ENCODE measurements at places on chromosomes 13 and 19. TPM values are rescaled to one million over a fixed set of nuclear protein-coding genes. Genes with fewer than 3 reads are reported as not detected.
A peak's percentile ranks its signal among the peaks of the same experiment; 100 is the strongest.

OR10H1 gene
- not detected for total RNA-seq

IL11 gene
- 0.69 TPM for total RNA-seq

WDR62 gene
- 1.3 TPM for total RNA-seq

FSD1 gene
- total RNA-seq, result 1.3 TPM

PPAN gene
- 35.0 TPM for total RNA-seq

ADM5 gene
- 1.3 TPM for total RNA-seq

RNF225 gene
- not detected for total RNA-seq

CLIP3 gene
- total RNA-seq, result 74.0 TPM

NLRP7 gene
- total RNA-seq, result not detected

PSG11 gene
- total RNA-seq, result not detected

C19orf47 gene
- total RNA-seq, result 13.2 TPM

KIR2DL3 gene
- not detected for total RNA-seq

SPTBN4 gene
- total RNA-seq, result 3.5 TPM

PALM gene
- total RNA-seq, result 26.1 TPM

- peak; percentile 62 for DNase-seq
Observed at GRCh38 chr19:6108721-6109633, 1.3 kb downstream of the RFX2 start.

GRCh38 chr19:3563709-3564524 lies 6.5 kb upstream of the MFSD12 start:
- DNase-seq, result no peak

GRCh38 chr19:17281391-17282304 lies at the start of gene ANKLE1:
Gene ANKLE1, plus strand, starts transcription at chr19:17281901. Its CDS starts 20 bp downstream, at chr19:17281921.
- DNase-seq, result no peak

- DNase-seq, result no peak
Observed at GRCh38 chr19:38464421-38465082, 31.1 kb downstream of the RYR1 start.

GRCh38 chr13:99297331-99297730 lies 9.9 kb downstream of the GPR183 start:
- no peak for DNase-seq

- DNase-seq, result no peak
Observed at GRCh38 chr13:36057041-36057440, 74.1 kb downstream of the DCLK1 start.

DNA sequence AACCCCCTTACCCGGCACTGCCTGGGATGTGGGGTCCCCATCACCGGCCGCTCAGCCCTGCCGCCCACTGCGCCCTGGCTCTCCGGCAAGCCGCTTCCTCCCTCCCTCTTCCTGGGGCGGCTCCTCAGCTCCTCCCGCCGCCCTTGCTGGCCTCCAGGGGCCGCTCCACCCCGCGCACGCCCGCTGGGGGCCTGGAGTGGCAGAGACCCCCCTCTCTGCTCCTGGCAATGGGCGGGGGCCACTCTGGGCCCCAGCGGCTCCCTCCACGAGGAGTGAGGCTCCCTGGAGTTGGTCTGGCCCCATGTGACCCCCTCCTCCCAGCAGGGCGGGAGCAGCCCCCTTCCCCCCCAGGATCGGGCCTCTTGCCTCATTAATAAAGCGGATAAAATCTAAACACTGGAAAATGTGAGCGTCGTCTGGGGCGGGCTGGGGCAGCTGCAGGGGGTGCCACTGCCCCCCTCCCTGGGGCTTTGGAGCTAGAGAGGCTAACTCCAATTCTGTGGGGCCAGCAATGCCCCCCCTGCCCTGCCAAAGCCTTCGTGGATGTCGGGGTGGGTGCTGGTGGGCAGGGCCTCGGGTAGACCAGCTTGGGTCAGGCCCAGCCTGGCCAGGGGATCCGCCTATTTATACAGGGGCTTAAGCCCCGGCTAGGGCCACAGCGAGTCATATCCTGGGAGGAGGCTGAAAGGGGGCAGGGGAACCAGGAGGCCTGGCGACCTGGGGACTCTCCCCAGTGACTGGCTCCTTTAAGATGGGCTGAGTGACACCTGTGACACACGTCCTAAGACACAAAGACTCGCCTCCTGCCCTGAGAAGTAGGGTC lies at the start of gene PTGER1:
PTGER1 (minus strand) TSS at position 104 of the 823 bp plus-strand sequence. CDS start 1,034 bp downstream, outside the sequence.
- DNase-seq, result no peak

GRCh38 chr13:54356849-54357248 lies 1328.2 kb downstream of the OLFM4 start:
- DNase-seq, result no peak

- DNase-seq, result no peak
Observed at GRCh38 chr13:27097691-27098090, 73.9 kb downstream of the USP12 start.

DNA sequence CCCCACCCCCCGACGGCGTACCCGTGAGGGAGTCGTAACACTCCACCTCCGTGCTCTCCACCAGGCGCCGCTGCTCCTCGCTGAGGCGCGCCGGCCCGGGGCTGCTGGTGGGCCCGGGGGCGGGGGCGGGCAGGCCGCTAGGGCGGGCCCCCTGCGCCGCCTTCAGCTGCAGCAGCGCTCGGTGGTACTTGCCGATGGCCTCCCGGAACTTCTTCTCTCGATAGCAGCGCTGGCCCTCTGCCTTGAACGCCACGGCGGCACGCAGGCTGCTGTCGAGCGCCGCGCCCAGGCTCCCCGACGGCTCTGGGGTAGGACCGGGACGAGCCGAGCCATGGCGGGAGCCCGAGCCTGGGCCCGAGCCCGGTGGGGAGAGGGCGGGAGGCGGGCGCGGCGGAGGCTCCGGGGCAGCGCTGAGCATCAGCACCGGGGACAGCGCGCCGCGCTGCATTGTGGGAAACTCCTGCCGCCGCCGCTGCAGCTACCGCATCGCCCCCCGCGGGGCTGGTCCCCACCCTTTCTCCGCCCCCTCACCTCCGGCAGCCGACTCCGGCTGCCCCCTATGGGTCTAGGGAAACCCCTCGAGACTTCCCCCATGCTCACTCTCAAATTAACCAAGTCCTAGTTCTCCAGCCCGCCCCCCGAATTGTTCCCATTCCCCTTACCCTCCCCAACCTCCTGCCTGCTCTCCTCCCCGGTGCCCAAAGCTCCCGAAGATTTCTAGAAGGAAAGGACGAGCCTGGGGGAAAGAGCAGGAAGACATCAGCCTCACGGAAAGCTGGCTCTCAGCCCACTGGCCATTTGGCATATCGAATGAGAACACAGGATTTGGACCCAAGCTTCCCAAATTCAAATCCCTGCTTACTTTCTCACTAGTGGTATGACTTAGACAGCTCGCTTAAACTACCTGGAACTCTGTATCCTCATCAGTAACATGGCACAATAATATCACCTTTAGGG lies at the start of gene TTC9B:
TTC9B (minus strand) TSS at position 451 of the 957 bp plus-strand sequence; CDS start at position 448, 3 bp downstream.
- no peak for DNase-seq

- DNase-seq, result no peak
Observed at GRCh38 chr13:78610381-78610883, 7.1 kb upstream of the POU4F1 start.

DNA sequence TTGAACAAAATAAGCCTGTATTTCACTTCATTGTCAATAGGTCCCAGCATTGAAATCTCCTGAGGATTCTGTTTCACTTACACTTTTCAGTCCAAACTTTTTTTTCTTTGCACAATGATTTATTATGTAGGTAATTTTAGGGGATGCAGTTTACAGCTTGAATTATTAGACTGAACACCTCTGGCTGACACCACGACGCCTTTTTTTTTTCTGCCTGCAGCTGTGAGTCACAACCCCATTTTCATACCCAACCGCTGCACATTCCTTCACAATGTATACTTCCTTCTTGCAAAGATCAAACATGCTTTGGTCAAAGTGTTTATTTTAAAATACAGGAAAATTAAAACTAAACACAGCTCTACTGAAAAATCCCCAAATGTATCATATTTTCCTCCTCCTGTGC lies 11.4 kb downstream of the ZIC2 start:
- no peak for DNase-seq

DNA sequence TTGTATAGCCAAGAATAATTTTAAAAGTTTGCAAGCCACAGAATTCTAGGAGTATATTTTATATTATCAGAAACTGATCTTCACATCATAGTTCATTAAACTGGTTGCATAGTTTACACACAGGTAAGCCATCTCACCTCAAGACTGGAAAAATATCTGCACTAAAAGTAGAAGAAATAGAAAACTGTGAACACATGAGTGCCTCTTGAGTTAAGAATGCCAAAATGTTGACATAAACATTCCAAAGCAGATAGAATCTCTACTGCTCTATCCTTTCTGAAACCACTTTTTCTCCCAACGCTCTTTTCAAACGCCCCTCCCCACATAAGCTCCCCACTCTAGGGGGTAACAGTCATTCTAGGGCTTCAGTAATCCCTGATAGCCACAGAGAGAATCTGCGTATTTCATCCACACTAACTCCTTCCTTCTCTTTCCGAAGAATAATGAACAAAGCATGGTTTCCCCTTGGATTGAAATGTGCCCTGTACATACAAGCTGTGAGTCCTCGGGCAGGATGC lies 201.5 kb downstream of the IRS2 start:
- DNase-seq, result no peak

- peak; percentile 94 for DNase-seq
Observed at GRCh38 chr13:37058910-37059847, at the start of gene SUPT20H. Gene SUPT20H, minus strand, starts transcription at chr13:37059688. Its CDS starts 8,198 bp downstream, at chr13:37051490.

DNA sequence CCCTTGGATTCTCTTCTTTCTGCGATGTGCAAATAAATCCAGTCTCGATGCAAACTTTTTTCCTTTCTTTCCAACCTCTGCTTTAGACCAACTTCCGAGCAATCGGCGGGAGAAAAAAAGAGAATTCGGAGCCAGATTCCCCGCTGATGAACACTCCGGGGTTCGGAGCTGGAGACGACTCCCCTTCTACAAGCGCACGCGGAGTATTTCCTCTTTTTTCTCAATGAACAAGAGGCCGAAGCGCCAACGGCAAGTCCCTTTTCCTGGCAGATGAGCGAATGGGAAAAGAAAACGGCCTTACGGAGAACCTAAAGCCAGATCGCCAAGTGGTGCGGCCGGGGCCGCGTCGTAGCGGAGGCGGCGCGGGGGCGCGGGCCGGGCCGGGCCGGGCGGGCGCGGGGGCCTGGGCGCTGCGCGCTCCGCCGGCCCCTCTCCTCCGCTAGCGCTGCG lies 250 bp downstream of the SPRY2 start:
- peak; percentile 35 for DNase-seq

DNA sequence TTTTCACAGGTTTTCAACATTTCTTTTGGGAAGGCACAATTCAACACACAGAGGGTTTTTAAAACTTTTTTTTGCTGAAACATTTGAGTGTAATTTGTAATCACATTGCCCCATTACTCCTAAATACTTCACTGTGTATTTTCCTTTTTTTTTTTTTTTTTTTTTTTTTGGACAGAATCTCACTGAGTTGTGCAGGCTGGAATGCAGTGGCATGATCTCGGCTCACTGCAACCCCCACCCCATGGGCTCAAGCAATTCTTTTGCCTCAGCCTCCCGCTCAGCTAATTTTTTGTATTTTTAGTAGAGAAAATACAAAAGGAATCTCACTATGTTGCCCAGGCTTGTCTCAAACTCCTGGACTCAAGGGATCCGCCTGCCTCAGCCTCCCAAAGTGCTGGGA lies 14.8 kb upstream of the DNAJC15 start:
- DNase-seq, result no peak

GRCh38 chr13:41673640-41674039 lies 216.3 kb downstream of the RGCC start:
- no peak for DNase-seq

- DNase-seq, result no peak
Observed at GRCh38 chr19:43433689-43434088, 19.0 kb downstream of the TEX101 start.

- DNase-seq, result no peak
Observed at GRCh38 chr13:75181906-75182305, 300.1 kb downstream of the TBC1D4 start.

GRCh38 chr13:98310485-98311199 lies 133.6 kb upstream of the RNF113B start:
- peak; percentile 34 for DNase-seq

DNA sequence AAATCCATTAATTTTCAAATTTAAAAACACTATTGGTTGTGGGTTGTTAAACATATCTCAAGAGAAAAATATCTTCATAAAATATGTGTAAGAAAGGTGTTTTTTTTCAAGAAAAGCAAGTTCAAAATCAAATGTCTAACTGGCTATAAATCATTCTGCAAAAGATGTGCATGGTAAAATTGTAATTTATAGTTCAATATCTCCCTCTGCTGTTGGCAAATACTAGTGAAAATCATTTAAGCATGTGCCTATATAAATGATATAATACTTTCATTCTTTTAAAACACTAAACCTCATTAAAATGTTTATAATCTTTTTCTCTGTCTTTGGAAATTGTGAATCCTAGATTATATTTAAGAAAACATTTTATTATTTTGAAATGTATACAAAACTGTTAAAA lies 17.2 kb upstream of the SLITRK6 start:
- no peak for DNase-seq

- DNase-seq, result no peak
Observed at GRCh38 chr19:36225219-36225892, 10.4 kb downstream of the ZNF146 start.

DNA sequence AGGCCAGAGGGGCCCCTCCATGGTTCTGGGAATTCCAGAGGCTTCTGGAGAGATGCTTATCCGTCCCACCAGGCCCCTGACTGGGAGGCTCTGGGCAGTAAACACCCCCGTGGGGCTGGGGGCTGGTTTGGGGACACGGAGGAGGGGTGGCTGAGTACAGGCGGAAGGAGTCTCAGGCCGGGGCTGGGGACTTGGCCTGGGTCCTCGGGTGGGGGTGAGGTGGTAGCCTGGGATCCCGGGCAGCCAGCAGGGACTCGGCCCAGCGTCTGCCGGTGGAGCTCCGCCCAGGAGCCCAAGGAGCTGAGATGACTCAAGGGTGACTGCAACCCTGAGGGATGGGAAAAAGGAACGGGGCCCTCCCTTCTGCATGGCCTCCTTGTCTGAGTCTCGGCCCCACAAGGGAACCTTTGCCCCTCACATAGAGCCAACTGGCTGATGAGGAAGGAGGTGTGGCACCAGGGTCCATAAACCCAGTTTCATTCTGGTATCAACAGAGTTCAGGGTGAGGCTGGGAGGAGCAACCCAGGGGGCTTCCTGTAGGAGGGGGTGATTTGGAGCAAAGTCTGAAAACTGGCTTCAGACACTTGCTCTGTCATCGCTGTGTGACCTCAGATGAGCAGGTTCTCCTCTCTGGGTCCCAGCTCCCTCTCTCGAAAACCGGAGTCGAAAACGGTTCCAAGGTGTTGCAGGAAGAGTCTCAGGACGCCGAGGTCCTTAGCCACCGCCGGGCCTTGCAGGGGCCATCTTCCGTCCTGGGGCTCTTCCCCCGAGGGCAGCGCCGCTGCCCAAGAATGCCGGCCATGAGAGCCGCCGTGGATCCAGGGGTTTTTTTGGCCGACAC lies 809 bp downstream of the MISP start:
- peak; percentile 44 for DNase-seq

- DNase-seq, result peak; percentile 91
Observed at GRCh38 chr19:4768934-4769777, 22.4 kb upstream of the FEM1A start.

GRCh38 chr13:25692099-25692498 lies 320.3 kb downstream of the ATP8A2 start:
- DNase-seq, result no peak

DNA sequence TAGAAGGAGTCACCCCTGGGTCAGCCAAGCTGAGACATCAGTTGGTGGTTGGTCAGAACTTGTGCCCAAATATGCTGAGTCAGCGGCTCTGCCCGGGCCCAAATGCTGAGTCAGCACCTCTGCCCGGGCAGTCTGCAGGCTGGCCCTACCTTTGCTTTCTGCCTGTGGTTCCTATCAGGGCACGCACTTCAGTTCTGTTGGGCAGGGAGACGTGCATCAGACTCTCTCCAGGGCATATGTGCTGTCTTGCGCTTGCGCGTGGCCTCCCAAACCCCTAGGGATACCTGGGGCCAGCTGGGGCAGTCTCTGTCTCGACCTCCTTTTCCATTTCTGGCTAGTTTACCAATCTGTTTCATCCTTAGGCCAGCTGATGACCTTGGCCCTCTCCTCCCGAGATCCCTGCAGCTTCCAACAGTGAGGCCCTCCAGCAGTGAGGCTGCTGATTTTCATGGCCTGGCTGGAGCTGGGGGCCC lies 24.4 kb upstream of the LDLR start:
- DNase-seq, result no peak

Measured in mucosa of gallbladder (tissue), 1 donor.